ENCODE measurements at places on chromosomes 7 and 10. TPM values are rescaled to one million over a fixed set of nuclear protein-coding genes. Genes with fewer than 3 reads are reported as not detected.

GRCh38 chr7:149833495-149834130 is 4.6 kb upstream of the ZNF862 start:
- no peak for DNase-seq

DNA sequence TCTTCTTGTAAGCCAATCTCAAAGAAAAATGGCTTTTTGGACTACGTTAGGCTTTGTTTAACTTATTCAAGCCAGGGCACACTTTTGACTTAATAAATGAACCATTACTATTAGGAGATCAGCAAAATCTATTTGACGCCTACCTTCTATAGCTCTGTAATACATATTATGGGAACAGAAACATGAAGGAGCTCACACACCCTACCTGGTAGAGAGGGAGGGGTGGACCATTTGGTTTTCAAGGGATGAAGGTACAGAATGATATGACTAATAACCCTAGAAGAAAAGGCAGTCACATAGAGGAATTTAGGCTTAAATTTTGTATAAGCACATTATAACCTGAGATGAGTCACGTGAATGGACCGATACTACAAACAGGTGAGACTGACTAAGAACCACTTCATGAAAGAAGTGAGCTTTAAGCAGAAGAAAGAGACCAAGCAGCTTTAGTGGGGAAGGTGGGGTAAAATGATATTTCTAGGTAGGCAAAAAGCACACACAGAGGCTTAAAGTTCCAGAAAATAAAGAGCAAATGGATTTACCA is 106.8 kb upstream of the CTTNBP2 start:
- DNase-seq: no peak

DNA sequence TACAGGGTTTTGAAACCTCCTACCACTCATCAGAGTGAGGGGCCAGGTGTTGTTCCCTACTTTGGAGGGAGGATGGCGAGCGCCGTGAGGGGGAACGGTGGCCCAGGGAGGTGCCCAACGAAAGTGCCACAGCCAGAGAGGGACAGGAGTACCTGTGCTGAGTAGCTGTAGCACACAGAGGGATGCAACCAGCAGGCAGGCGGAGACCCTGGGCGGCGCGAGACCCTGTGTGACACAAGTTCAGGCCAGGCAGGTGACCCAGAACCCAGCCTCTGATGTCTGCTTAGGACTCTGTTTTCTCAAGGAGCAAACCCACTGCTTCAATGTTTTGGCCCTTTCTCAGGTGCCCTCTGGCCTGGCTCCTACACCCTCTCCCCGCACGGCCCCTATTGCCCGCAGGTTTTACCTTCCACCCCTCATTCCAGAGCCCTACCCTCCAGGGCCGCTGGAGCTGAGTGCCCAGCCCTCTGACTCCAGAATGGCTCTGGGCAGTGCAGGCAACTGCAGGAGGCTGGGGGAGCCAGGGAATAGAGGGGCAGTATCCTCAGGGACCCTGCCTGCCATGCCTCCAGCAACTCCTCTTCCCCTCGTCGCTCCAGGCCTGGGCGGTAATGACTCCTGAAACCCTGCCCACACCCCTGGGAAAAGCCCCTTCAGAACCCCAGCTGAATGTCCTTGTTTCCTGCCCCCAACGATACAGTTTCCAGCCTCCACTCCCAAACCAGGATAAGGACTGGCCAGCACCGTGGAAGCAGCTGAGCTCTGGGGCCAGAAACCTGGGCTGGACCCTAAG is 164.1 kb upstream of the RHEB start:
- DNase-seq: no peak

DNA sequence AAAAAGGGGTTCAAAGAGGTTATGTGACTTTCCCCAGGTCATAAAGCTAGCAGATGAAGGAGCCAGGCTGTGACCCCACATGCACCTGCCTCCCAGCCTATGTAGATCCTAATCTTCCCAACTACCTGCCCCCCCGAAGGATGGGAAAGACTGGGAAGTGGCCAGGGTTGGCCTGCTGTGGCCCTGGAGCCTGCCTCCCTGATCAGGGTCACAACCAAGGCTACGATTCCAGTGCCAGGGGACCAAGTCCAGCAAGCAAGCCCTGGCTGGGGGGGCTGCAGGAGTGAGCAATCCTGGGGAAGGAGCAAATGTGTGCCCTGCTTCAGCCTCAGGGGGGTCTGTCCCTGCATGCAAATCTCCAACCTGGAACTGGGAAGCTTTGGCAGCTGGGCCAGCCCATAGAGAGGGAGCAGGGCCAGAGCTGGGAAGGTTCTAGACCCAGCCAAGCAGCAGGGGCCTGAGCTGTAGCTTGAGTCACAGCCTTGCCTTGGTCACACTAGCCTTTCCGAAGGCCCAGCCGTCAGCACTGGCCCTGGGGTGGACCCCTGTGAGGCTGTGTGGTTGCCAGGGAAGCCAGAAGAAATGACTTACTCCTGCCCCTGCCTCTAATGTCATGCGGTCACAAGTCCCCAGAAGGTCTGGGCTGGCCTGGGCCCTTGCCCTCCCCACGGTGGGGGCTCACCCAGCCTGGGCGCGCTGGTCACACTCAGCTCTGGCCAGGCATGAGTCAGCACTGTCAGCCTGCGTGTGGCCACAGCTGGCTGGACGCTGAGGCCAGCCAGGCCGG is 96.4 kb upstream of the ZMIZ1 start:
- DNase-seq: peak; percentile 89

The AEBP1 gene
- not detected for total RNA-seq

The GPRIN2 gene
- not detected for total RNA-seq
